ENCODE measurements at places on chromosomes 7 and 10.

DNA sequence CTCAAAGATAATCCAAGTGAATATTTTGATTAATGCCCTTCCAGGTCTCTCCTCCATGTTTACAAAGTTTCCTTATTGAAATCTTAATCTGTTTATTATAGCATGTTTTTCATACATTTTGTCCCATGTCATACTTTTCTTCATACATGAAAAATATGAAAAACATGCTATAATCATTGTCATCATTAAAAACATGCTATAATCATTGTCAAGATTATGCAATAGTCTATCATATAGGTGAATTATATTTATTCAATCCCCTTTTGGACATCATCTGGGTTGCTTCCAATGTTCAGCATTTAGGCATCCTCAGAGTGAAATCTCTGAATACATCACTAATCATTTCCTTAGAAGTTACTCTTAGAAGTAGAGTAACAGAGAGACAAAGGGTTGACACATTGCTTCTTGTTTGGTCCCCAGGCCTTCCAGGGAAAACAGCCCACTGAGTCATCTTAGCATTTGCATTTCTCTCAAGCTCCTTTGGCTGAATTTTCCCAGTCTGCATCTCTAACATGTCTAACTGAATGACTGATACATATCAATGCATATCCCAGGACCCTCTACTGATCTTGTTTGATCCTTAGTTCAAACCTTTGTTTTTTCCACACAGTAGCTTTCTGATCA lies 87.0 kb downstream of the SGMS1 start:
- DNase-seq = no peak

GRCh38 chr7:96167424-96167823 lies 154.5 kb downstream of the SLC25A13 start:
- no peak for DNase-seq

- no peak for DNase-seq
These were observed 22.7 kb upstream of the ADCYAP1R1 start for GRCh38 chr7:31029251-31030042.

DNA sequence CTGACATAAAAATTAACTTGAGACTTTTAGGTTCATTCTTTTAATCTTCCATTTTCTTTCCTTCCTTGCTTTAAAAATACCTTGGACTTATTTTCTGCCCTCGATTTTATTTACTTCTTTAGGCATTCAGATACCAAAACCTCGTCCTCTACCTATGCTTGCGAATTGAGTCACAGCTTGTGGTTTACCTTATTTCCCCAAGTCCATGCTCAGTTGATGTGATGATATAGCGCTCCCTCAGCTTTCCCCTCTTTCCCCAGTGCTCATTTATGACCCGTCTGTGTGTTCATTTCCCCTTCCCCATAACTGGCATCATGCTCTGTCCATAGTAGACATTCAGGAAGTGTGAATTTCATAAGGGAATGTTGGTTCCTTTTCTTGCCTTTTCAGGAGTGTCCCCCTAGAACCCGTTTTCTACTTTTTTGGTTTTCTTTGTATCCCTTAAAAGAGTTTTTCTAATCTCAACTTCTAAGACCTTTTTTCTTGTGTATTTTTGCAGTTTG lies 19.1 kb upstream of the PRKRIP1 start:
- no peak for DNase-seq

DNA sequence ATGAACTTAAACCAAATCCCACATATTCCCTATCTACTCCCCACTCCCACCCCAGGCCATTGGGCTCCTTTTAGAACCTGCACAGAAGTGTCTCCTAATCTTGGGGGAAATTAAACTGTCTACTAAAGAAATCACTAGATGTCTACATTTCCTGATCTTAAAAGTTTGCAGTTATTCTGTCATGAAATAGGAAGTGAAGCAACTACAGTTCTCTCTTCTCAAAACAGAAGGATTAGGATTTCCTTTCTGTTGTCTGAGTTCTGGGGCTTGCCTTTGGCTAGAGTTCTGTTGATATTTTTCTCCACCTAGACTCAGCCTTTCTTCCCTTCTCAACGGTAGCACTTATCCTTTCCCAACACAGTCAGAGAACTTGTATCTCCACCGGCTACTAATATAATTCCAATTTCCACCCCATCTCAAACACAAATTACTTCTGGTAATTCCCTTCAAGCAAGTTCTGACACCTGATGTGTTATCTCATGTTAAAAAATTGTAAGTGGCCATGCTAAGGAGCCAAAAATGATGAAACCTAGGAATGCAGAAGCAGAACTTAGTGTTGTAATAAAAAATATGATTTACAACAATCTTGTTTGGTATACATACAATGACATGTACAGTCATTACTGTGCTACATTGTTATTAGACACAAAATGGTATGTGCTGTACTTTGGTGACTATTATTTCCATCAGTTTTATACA lies 12.1 kb downstream of the OR9A4 start:
- DNase-seq = no peak

DNA sequence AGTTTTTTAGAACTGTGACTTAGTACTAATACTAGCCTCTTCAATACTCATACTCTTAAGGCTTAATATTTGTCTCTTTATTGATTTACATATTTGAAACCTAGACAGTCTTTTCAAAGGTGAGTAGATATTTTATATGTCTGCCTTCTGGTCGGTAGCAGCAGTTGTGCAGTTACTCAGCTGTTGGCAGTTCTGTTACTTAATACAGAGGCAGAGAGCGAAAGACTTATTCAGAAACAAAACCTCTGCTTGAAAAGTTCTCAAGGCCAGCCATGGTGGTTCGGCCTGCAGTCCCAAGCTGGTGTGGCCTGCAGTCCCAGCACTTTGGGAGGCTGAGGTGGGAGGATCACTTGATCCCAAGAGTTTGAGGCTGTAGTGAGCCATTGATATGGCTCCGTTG lies 84.2 kb downstream of the AUTS2 start:
- DNase-seq = no peak

DNA sequence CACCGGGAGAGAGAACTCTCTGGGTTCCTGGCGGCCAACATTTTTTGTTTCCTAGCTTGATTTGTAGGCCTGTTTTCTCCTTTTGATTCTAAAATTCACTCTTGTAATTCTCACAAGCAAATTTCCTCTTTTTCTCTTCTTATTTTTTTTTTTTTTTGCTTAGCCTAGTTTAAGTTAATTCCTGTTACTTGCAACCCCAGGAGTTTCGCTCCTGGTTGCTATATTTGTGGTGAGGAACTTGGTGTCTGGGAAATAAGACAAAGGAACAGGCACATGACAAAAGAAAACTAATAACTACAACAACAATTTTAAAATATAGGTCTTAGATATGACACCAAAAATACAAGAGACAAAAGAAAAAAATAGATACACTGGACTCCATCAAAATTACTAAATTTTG lies 6.7 kb downstream of the AOAH start:
- no peak for DNase-seq

DNA sequence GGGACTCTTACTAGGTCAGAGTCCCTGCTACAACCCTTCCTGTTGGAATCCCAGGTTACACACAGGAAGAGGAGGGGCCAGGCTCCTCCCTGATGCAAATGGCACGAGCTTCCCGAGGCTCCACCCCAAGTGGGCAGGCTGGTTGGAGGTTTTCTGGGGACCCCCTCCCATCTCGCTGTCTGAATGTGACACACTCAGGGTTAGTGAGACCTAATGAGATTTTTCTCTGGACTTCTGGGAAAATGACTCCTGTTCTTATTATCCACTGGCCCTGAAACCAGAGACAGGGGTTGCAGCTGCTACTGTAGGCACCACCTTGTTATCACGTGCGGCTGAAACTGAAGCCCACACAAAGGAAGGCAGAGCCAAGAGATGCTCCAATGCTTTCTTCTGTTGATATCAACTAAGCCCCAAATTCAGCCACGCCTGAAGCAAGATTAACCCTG lies 103.3 kb downstream of the FAM107B start:
- no peak for DNase-seq

- peak; percentile 63 for DNase-seq
These were observed 512.2 kb downstream of the SORCS1 start for GRCh38 chr10:106652279-106652678.

DNA sequence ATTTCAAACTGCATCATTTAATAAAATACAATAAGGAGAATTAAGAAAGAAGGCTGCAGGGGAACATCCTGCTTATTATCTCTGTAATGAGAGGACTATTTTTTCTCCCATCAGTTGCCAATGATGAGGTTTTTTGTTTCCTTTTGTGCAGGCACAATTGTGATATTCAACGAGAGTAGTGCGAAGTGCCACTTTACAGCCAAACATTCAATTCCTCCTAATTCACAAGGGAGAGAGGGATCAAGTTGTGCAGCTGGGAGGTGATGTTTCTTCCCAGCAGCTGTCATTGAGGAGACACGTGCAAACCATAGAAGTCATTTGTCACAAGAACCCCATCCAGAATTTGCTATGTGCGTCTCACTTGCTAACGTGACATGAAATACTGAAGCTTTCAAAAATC lies 81.6 kb upstream of the ICA1 start:
- peak; percentile 76 for DNase-seq

GRCh38 chr7:124201768-124202349 lies 169.0 kb upstream of the TMEM229A start:
- no peak for DNase-seq

DNA sequence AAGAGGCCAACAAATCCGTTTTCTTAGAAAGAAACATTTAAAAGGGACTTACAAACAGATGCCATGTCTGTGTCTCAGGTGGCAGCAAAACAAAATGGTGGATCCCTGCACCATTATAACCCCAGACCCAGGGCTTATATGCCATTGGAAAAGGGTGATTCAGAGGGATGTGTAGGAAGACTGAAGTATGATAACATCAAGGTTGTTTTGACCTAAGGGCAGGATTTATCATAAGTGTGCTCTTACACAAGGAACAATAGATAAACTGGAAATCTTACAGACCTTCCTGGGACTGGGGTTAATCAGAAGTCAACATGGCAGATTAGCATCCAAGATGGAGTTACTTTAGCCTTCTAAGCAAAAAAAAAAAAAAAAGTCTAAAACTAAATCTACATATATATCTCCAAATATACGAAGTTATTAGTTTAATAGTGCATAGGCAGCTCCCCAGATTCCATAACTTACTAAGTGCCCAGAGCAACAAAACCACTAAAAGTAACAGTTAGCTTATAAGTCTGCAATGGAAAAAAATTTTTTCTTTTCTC lies 34.3 kb upstream of the WNT16 start:
- DNase-seq = no peak
